MCF 10A (cell line): ENCODE measurements at places on chromosomes 4 and X.

- peaks cover 13% of the 10 kb centered on the region for H3K4me1 ChIP-seq
- H3K27me3 ChIP-seq = no peaks in the 10 kb centered on the region
- H3K4me3 ChIP-seq = no peak overlapping the region
- no peaks in the 10 kb centered on the region for H3K36me3 ChIP-seq
Observed at GRCh38 chr4:74671080-74671698, 123.1 kb downstream of the BTC start.

DNA sequence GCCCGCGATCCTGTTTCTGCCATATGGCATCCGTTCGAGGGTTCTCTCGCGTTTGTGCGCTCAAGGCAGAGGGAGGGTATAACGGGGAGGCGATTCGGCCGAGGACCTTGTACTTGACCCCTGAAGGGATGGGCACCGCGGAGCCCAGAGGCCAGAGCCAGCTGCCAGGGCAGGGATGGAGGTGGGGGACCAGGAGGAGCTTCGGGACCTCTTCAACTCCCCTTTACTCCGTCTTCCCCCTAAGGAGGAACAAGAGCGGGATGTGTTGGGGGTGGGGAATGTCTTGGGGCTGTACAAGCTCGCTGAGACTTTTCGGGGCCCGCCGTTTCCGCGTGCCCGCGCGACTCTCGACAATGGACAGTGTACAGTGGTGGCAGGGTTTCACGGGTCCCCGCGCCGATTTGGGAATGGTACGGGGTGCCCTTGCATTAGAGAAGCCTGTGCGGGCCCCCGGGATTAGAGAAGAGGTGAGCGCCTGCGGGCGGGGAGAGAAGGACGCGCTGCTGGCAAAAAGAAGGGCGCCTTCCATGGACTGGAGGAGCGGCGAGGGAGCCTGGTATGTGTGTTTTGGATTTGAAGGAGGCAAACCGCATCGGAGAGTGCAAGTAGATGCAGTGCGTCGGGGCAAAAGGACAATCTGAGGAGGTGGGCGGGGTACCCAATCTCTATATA, 760 bp downstream of the UGT8 start:
- peak; percentile 62 for DNase-seq
- no peaks in the 10 kb centered on the region for H3K36me3 ChIP-seq
- H3K4me3 ChIP-seq = peak overlapping the region; percentile 77
- peaks cover 7% of the 10 kb centered on the region for H3K4me1 ChIP-seq
- no peak overlapping the region for H3K27ac ChIP-seq

DNA sequence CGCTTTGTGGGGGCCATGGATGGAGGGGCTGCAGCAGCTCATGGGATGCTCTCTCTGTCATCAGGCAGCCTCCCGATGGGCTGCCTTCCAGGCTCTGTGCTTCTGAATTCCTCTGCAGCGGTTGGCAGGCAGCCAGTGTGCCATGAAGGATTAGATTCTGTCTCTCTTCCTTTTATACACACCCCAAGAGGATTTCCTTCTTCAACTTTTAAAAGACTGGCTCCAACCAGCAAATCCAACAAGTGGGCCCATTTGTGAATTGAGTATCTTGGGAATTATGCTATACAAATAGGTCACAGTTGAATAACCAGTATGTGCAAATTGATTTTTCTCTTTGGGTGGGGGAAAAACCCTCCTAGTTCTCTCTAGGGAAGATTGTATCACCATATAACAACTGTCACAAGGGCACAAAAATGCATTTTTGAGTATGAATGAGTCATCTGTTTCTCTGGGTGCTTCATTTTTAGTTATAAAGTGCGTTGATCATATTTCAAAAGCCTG, 96.8 kb upstream of the FAT1 start:
- no peak overlapping the region for H3K27ac ChIP-seq
- no peak overlapping the region for H3K4me3 ChIP-seq
- DNase-seq = peak; percentile 46
- no peaks in the 10 kb centered on the region for H3K36me3 ChIP-seq
- no peaks in the 10 kb centered on the region for H3K27me3 ChIP-seq

DNA sequence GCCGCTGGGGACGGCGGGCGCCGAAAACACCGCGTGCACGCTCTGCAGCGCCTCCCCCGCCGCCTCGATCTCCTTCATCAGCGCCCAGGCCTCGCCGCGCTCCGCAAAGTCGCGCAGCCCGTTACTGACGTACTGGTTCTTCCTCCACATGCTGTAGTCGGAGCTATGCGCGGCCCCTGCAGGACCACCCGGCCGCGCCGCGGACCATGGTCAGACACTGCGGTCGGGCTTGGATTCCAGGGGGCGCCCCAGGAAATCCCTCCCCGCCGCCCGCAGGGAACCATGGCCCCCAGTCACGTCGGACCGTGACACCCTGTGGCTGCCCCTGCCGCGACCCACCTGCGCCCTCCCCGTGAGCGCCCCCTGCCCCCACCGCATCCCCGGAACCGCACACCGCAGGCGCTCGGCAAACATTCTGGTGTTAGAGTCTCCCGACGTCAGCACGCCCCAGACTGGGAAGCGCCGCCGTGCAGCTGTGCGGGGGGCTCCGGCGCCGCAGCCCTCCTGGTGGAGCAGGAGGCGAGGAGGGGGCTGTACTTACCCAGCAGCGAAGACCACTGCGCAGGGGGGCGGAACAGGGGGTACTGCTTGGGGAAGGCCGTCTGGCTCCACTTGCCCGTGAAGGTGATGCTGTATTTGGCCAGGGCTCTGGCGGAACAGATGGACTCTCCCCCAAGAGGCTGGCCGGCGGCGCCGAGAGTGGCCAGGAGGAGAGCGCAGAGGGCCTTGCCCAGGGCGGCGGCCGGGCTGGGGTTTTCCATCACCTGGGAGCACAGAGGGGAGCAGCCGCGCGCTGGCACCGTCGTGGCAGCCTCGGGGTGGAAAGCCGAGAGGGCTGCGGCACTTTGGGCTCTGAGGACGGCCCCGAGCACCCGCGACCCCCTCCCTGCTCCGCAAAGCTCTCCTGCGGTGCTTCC, 814 bp downstream of the SPON2 start:
- no peak for DNase-seq
- no peak overlapping the region for H3K4me3 ChIP-seq
- H3K36me3 ChIP-seq = no peaks in the 10 kb centered on the region
- H3K4me1 ChIP-seq = peaks cover 4% of the 10 kb centered on the region
- no peak overlapping the region for H3K27ac ChIP-seq

DNA sequence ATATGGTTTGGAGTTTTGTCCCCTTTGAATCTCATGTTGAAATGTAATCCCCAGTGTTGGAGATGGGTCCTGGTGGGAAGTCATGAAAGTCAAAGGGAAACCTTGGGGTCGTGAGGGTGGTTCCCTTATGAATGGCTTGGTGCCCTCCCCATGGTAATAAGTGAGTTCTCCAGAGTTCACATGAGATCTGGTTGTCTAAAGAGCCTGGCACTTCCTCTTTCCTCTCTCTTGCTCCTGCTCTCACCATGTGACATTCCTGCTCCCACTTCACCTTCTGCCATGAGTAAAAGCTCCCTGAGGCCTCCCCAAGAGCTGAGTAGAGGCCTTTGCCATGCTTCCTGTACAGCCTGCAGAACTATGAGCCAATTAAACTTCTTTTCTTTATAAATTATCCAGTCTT, 5.5 kb upstream of the IL15 start:
- H3K36me3 ChIP-seq = no peaks in the 10 kb centered on the region
- H3K27me3 ChIP-seq = no peaks in the 10 kb centered on the region
- no peaks in the 10 kb centered on the region for H3K4me1 ChIP-seq
- no peak for DNase-seq
- H3K27ac ChIP-seq = no peak overlapping the region

DNA sequence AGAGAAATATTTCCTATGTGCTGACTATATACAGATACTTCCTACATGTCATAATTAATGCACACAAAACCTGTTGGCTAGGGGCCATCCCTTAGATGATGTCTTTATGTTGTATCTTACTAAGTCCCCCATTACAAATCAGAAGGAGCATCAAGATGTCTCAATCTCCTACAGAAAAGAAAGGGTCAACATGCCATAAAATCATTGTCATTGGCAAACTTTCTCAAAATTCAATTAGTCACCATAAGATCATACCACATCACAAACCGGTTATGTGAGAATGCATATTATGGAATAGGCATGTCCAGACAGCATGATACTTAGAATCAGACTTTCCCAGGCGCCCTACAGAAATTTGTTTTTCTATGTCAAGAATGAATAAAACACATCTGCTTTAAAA, 175.2 kb upstream of the TET2 start:
- H3K4me1 ChIP-seq = peaks cover 34% of the 10 kb centered on the region
- peak; percentile 57 for DNase-seq
- no peaks in the 10 kb centered on the region for H3K27me3 ChIP-seq

GRCh38 chr4:183304067-183304466, 16.0 kb downstream of the CLDN22 start:
- no peak overlapping the region for H3K27ac ChIP-seq
- H3K27me3 ChIP-seq = no peaks in the 10 kb centered on the region
- no peak overlapping the region for H3K4me3 ChIP-seq

DNA sequence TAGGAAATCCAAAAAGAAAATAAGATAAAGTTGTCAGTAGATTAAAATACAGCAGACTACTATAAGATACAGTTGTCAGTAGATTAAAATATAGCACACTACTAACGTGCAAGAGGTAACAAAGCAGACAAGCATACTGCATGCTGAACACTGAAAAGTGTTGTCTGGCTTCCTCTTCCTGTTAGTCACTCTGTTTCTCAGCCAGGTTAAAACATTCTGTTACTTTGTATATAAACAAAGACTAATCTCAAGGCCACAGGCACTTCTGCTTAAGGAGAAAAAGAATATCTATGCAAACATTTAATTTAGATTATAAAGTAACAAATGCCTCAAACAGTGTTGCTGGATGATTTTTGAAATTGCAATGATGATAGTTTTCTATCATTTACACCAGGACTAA, 41.0 kb upstream of the SCD5 start:
- no peaks in the 10 kb centered on the region for H3K4me1 ChIP-seq
- no peaks in the 10 kb centered on the region for H3K27me3 ChIP-seq
- H3K27ac ChIP-seq = no peak overlapping the region
- no peak overlapping the region for H3K4me3 ChIP-seq
- no peak for DNase-seq
- peaks cover 97% of the 10 kb centered on the region for H3K36me3 ChIP-seq

DNA sequence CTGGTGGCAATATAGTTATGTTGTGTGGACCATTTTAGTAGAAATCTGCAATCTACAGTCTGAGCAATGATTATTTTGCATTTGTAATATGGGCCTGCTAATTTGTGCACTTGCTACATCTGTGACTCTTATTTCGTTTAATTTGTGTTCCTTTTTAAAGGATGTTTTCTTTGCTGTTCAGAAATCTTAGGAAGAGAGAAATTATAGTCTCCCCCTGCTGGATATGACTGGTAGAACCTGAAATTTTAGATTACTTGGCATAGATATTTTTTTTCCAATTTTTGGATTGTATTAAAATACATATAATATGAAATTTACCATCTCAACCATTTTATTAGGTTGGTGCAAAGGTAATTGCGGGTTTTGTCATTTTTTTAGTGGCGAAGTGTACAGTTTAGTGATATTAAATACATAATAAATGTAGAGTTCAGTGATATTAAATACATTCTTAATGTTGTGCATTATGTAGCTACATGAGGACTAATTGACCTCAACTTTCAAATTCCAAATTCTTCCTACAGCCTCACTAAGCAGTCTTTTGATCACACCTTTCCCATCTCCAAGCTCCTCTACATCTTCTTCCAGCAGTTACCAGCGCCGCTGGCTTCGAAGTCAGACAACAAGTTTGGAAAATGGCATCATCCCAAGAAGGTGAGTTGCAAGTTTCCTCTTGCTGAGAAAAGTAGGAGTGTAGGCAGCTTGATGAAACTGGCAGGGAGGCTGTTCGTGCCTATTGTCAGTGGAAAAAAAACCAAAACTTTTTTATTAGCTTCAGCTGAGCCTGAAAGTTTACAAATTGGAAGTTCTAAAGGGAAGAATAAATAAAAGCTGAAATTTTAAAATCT, 82.2 kb downstream of the FNIP2 start:
- no peaks in the 10 kb centered on the region for H3K27me3 ChIP-seq
- H3K36me3 ChIP-seq = peaks cover 5% of the 10 kb centered on the region
- H3K4me3 ChIP-seq = no peak overlapping the region
- peak; percentile 35 for DNase-seq

GRCh38 chrX:17656035-17656418, 81.3 kb upstream of the SCML1 start:
- H3K36me3 ChIP-seq = peaks cover 4% of the 10 kb centered on the region
- no peak overlapping the region for H3K4me3 ChIP-seq
- no peaks in the 10 kb centered on the region for H3K4me1 ChIP-seq
- DNase-seq = no peak
- peaks cover 12% of the 10 kb centered on the region for H3K27me3 ChIP-seq
- H3K27ac ChIP-seq = no peak overlapping the region

DNA sequence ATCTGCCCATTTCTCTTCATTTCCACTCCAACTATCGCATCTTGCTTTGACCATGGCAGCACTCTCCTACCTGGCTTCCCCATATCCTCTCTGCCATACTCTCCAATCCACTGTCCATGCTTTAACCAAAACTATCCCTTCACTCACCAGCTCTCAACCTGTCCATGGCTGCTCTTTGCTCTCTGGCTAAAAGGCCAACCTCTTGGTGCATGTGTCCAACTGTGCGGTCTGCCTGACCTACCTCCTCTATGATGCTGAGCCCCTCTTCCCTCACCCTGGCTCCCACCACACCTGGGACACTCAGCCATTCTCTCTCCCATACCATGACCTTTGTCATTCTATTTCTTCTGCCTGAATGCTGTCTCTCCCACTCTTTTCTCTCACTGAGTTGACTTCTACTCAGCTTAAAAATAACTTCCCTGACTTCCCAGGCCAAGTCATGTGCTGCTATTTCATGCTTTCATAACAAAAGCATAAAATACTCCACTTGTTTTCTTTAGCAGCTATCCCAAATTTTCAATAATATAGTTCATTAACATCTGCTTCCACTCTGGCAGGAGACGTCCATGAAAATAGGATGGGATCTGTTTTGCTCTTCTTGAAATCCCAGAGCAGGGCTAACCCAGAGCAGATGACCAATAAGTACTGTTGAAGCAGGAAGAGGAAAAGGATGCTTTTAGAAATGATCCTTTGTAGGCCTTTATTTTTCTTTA, 29.8 kb upstream of the KLF3 start:
- H3K4me3 ChIP-seq = no peak overlapping the region
- no peaks in the 10 kb centered on the region for H3K27me3 ChIP-seq
- no peaks in the 10 kb centered on the region for H3K4me1 ChIP-seq
- DNase-seq = no peak
- no peak overlapping the region for H3K27ac ChIP-seq

DNA sequence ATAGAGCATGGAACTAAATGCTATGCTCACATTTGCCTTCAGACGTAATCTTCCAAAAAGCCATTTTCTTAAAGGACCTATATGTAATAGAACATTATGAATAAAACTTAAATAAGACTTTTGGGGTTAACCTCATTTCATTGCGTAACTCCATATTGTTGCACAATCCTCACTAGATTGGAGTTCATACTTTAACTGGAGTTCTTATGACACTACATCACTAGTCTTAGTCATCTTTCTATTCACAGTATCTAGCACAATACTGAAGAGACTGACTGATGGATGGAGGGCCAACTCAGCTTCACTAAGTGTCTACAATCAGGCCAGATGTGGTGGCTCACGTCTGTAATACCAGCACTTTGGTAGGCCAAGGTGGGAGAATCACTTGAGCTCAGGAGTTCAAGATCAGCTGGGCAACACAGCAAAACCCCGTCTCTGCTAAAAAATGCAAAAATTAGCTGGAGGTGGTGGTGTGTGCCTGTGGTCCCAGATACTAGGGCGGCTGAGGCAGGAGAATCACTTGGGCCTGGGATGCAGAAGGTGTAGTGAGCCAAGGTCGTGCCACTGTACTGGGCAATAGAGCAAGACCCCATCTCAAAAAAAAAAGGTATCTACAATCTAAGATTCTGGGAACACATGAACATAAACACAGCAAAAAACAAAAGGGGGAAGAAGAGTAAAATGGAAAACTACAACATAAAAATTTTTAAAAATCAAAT, 80.8 kb upstream of the MAB21L2 start:
- peak; percentile 89 for DNase-seq
- no peak overlapping the region for H3K27ac ChIP-seq
- peaks cover 9% of the 10 kb centered on the region for H3K4me1 ChIP-seq
- no peak overlapping the region for H3K4me3 ChIP-seq
- peaks cover 18% of the 10 kb centered on the region for H3K36me3 ChIP-seq
- H3K27me3 ChIP-seq = no peaks in the 10 kb centered on the region
